ENCODE measurements at places on chromosomes 7 and 10.

DNA sequence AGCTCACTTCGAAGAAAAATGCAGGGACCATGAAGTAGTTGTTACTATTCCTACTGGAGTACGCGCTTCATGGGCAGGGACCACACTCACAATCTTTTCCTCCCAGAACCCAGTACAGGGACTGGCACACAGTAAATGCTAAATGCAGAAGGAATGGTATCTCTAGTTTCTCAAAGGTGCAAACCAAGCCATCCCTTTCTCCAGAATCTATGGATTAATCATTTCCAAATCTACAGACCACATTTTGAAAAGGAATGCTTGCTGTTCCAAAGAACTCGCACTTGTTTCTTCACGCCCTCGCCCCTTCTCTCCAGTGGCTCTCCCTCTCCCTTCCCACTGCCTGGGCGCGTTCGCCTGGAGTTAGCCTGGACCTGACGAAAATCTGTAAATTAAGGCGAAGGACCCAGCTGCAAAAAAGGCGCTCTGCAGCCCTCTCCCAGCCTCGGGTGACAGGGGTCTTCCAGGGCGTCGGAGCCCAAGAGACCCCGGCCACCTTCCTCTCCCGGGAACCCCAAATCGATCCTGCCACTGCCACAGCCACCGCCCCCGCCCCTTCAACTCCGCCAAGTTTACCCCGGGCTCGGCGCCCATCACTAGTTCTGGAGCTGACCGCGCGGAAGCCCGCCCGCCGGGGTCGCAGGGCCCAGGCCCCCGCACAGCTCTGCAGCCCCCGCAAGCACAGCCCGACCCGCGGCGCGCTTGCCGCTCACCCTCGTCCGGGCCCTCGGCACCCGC lies 527 bp downstream of the PDIA4 start:
- no peak for DNase-seq

DNA sequence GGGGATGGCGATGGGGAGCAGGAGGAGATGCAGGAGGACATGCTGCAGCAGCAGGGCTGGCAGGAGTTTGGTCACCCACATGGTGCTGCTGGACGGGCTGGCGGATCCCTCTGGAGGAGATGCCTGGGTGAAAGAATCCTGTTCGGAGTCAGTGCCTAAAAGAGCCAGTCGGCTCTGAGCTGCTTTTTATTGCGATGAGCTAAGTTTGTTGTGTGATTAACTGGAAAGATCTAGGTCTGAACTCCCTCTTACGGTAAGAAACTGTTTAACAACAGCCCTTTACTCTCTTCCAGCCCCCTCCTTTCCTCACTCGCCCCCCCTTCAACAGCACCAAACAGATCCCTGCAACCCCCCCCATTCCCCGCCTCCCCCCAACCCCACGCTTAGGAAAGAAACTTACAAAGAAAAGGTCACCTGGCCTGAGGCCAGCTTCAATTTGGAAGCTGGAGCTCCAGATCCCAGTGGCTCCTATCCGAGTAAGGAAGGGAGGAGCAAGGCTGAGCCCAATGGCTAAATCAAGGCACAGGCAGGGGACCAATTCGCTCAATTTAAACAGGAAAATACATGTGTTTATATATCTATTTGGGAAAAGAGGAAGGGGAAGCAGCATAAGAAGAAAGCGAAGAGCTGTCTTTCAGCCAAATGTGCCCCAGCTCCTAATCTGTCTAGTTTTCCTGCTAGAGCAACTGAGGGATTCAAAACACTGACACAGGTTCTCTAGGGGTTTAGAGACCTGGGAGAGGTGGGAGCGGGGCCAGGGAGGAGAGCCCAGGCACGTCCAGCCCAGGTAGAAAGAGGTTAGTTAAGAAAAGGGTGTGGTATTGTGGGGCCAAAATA lies at the start of gene HGF:
Gene HGF (minus strand): TSS at position 157 of the 837 bp plus-strand sequence. CDS start 76 bp downstream, at position 81.
- no peak for DNase-seq

DNA sequence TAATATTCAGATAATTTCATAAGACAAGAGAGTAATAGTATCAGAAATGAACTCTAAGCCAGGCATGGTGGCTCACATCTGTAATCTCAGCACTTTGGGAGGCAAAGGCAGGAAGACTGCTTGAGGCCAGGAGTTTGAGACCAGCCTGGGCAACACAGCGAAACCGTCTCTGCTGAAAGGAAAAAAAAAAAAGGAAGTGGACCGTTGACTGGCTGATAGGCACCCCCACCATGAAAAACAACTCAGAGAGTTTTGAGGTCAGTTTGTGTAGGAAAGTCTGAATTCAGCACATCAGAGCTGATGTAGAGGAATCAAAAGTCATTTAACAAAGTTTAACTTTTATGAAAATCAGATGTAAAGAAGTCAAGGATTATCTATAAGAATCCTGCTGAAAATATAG lies 63.2 kb upstream of the AMPH start:
- DNase-seq, result no peak

- DNase-seq, result no peak
Measured at GRCh38 chr7:68247571-68247970, 1250.9 kb downstream of the TYW1 start.

- no peak for DNase-seq
Measured at GRCh38 chr10:125265579-125265955, 105.2 kb upstream of the CTBP2 start.

DNA sequence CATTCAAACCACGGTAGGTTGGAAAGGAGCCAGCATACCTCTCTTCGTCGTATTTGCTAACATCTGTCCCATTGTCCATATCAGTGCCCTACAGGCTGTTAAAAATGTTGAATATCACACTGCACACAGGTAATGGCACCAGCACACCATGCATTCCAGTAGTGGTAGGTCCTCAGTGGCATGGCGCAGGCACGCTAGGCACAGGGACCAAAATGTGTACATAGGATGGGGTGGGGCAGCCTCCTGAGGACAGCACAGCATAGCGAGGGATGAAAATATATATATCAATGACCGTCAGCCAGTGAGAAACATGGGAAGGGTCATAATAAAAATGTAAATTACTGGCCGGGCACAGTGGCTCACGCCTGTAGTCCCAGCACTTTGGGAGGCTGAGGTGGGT lies 99.9 kb upstream of the CTBP2 start:
- DNase-seq, result no peak

DNA sequence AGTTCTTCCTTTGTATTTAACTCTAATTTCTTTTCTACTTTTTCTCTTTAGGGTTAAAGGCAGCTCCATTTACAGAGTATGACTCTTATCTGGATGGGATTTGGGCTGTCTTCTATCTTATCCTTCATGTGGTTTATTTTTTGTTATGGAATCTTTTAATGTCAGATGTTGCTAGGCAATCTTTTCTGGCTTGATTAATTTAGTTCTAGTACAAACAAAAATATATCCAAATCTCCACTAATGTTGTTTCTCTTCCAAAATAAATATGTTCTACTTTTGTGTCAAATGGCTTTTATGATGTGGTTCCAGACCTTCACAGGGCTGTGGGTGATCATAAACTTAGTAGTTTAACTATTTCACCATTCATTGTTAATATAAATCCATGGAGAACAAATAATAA lies 246.9 kb downstream of the AHR start:
- DNase-seq, result no peak

- no peak for DNase-seq
Measured at GRCh38 chr7:51732116-51732515, 415.5 kb upstream of the COBL start.

DNA sequence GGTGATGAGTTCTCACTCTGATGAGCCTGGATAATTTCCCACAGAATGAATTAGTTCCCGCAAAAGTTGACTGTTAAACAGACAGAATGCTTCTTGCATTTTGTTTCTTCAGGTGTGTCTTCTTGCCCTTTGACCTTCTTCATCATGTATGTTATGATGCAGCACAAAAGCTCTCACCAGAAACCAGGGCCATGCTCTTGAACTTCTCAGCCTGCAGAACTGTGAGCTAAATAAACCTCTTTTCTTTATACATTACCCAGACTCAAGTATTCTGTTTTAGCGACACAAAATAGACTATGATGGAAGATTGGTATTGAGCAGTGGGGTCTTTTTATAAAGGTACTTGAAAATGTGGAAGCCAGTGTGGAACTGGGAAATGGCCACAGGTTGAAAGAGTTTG lies 95.2 kb upstream of the TNS3 start:
- DNase-seq, result no peak

GRCh38 chr10:54434782-54435181 lies 366.2 kb downstream of the PCDH15 start:
- DNase-seq, result no peak

- DNase-seq, result no peak
Measured at GRCh38 chr10:128498746-128499145, 372.5 kb upstream of the MKI67 start.

- DNase-seq, result no peak
Measured at GRCh38 chr10:131513901-131514300, 202.4 kb upstream of the TCERG1L start.

DNA sequence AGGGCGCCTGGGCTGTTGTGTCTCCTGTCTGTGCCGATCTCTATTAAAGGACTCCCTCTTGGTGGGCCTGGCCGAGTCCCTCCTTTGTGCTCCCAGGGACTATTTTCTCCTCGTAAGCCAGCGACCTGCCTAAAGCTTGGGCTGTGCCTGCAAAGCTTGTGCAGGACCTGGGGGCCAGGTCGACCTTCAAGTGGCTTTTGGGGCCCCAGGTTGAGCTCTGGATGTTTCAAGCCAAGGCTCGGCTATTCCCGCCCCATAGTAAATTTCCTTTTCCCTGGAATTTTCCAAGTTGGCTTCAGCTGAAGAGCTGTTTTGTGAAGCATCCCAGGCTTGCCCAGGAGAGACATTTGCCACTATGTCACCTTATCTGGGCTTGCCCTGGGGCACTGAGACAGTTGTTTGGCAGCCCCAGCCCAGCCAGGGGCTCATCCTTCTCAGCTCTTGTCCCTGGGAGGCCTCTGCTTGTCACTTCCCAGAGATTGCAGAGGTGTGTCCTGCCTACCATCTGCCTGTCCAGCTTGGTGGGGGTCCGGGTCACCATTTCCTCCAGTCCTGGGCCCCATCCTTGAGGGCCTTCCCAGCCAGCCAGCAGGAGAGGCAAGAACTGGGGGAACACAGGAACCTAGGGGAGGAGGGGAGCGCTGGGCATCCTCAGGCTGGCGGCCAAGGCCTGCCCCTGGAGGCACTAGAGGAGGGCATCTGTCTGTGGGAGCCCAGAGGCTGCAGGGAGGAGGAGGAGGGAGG lies 20.2 kb downstream of the ZMIZ2 start:
- DNase-seq, result no peak

DNA sequence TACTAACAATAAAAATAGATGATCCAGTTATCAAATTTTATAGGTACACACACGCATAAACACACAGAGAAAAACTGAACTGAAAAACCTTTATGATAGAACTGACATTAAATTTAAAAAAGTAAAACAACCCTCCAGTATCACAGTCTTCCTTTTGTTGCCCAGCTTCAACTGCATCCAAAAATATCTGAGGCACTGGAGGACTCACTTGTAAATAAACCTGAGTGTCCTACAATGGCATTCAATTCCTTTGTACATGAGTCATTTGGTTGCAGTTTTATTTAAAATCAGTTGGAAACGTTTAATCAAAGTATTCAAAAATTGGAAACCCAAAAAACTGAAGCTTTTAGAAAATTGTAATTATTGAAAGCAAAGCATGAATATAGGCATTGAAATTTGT lies 265.2 kb upstream of the CSTF2T start:
- no peak for DNase-seq

Measured in NCI-H2029 treated with DMSO at 0.1 percent for 48 hours (cell line).